GM13977 (cell line): ENCODE measurements at places on chromosomes 12 and 14.

- DNase-seq: no peak
Observed at GRCh38 chr12:19165451-19165850, 35.9 kb downstream of the PLEKHA5 start.

DNA sequence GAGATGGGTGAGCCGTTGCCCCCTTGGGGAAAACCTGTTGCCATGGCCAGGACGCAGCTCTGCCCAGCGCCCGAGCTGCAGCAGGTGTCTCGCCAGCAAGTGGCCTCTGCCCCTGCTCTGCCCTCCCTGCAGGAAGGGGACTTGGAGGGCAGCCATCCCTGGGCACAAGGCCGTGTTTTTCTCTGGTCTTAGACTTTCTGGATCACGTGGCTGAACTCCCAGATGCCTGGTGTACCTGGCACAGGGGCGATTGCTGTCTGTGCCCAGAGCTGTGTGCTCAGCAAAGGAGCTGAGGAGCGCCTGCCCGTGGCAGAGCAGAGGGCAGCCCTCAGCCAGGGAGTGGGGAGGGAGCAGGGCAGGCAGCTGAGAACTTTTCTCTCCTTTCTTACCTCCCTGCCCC, 38.0 kb downstream of the TMEM63C start:
- DNase-seq: no peak

DNA sequence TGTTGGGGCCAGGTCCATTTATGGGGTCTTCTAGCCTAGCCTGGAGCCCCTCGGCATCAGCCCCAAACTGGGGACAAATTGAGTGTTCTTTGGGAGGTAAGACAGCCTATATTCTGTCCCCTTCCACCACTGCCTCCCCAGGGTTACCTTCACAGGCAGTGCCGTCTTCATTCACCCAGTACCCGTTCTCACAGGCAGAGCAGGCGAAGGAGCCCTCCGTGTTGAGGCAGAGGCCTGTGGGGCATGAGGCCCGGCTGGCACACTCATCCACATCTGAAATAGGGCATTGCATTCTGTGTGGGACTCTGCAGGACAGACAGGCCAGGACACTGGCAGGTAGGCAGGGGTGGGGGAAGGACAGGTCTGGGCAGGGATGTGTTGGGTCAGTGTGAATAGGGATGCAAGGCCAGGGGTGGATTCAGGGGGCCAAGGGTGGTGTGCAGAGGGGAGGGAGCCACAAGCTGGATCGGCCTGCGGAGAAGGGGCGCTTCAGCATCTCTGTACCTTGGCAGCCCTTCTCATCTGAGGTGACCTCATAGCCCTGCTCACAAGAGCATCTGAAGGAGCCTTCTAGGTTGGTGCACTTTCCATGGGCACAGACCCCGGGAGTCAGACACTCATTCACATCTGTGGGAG, 16.1 kb downstream of the ISCA2 start:
- DNase-seq: no peak

DNA sequence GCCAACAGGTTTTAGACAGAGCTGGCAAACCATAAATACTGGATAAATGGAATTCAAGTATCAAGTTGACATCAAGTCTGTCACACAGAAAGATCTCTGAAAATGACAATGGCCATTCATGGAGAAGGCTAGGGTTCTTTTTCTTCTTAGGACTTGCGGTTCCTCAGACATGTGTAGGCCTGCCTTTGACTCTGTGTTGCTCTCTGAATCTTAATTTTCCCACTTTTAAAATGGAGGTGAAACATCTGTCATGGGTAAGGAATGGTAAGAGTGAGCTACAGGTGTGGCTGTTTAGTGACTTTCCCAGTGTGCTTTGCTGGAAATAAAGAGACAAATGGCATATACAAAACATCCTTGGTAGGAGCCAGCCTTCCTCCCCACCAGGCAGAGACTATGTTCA, 79.2 kb downstream of the PTCSC3 start:
- no peak for DNase-seq

DNA sequence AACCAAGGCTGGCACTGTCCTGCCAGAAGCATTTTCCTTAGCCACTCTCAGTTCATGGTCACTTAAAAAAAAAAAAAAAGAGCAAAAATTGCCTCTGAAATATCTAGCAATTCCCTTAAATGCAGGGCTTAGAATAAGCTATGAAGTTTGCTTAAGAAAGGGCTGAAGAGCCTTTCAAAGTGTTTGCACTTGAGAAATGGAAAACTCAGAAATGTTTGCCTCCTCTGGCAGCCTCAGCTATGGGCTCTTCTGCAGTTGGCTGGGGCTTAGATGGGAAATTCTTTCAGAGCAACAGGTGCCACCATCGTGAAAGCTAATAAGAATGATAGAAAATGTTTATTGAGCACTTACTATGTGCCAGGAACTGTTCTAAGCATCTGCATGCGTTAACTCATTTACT, 48.5 kb upstream of the TSPAN11 start:
- no peak for DNase-seq

DNA sequence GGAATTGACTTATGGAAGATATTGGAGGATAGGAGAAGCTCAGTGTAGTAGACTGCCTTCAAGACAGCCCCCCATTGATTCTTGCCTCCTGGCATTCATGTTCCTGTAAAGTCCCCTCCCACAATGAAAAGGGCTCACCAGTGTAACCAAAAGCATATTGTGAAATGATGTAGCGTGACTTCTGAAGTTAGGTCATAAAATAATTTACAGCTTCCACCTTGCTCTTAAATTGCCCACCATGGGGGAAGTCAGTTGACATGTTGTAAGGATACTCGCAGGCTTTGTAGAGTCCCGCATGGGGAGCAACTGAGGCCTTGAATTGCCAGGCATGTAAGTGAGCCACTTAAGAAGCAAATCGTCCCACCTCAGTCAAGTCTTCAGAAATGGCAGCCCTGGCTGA, 25.1 kb downstream of the GTSF1 start:
- no peak for DNase-seq

DNA sequence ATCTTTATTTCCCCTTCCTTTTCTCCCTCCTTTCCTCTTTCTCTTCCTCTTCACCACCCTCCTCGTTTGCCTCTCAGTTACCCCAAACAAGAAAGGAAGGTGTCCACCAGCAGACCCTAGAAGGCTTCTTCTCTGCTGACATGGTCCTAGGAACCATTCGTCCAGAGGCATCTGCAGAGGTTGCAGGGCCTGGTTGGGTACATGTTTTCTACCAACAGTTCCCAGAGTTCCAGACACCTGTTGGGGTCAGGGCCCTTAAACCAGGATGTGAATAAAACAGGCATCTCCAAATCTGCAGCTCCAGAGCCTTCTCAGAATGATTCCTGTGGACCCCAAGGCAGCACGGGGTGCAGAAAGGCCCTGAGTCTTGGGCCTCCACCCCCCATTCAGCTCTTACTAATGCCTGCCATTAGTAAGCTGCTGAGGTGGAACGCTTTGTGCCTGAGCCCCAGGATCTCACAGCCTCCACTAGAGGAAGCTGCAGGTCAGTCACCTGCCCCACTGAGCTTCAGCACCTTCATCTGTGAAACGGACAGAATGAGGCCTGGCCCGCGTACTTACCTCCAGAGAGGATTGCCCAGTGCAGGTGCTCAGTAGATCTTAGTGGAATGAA, 130.4 kb downstream of the DICER1 start:
- no peak for DNase-seq

GRCh38 chr12:25808604-25809003, 149.9 kb upstream of the RASSF8 start:
- no peak for DNase-seq

DNA sequence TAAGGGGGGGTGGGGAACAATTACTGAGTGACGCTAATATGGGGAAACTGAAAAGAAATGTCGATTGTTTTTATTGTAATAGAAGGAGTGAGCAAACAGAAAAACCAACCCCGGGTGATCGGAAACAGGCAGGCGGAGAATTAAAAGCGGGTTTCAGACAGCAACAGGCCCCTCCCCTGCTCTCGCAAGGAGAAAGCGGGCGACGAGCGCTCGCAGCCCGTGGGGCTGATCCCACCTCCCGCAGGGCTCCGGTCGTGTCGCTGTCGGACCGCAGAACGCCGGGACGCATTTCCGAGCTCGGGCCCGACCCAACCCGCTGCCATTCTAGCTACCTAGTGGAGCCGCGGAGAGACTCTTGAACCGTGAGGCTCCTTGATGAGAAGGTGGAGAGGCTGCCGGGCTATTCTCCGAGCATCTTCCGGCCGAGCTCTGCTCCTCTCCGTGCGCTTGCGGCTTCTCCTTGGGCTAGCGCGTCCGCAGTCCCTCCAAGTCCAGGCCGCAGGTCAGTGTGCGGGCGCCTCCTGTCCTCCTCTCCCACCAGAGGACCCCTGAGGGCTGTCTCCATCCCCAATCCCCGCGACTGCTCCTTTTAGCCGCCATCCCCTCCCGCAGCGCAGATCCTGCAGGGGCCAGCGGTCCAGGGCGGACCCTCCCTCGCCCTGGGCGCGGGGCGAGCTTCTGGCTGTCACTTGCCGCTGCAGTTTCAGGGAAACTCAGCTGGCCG, 4.1 kb upstream of the PAX9 start:
- peak; percentile 28 for DNase-seq

- DNase-seq: no peak
Observed at GRCh38 chr12:120902846-120903411, 1.2 kb downstream of the SPPL3 start.

DNA sequence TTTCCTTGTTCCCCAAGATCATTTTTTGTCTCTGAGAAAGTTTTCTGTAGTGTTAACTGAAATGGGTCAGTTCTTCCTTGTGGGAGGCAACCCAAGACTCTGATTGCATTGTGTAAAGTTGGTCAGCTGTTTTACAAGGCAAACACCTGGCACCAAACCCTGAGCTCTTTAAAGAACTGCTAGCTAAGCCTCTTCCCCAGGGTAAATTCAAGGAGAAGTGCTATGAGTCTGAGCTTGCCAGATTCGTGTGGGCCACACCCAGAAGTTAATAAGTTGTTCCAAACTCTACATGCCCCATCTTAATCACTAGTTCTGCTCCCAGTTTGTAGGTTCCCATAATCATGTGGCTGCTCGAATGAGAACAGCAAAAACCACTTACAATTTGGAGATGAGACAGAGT, 214.5 kb downstream of the BTG1 start:
- no peak for DNase-seq
